ENCODE measurements at places on chromosomes 7 and 10.

DNA sequence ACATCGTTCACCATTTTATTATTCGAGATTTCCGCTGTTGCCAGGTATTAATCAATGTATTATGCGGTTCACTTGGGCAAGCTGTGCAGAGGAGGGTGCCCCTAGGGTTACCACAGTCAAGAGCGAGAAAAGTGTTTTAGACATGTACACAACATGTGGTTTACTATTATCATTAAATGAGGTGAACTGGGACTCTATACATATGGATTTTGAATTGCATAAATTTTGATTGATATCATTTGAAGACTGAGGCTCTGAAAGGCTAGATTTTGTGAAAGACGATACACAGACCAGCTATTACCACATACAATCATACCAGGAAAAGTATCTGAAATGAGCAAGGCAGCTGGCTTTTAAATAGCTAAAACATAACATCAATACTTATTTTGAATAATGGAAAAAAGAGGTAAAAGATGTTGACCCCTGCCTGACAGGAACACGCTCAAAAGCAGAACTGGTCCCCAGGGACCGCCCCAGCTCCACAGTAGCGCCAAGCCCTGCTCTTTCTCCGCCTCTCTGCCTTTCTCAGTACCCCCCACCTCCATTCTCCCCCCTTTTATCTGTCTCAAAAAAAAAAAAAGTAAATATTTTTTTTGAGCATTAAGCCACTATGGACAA, 413.4 kb upstream of the MKI67 start:
- no peak for DNase-seq

GRCh38 chr10:16867556-16867955, 50.3 kb upstream of the RSU1 start:
- peak; percentile 78 for DNase-seq

GRCh38 chr10:27223964-27224363, 16.6 kb downstream of the ACBD5 start:
- DNase-seq, result peak; percentile 49

- DNase-seq, result no peak
Observed at GRCh38 chr10:43224321-43224720, 42.5 kb downstream of the RASGEF1A start.

GRCh38 chr7:86668315-86668714, 24.6 kb downstream of the GRM3 start:
- DNase-seq, result no peak

GRCh38 chr10:11141571-11142091, 124.0 kb downstream of the CELF2 start:
- no peak for DNase-seq

Measured in fibroblast of the aortic adventitia (primary cell).